ENCODE measurements at places on chromosomes 11 and 22.

GRCh38 chr11:120900643-120901042, 123.3 kb upstream of the TBCEL start:
- no peak for DNase-seq

DNA sequence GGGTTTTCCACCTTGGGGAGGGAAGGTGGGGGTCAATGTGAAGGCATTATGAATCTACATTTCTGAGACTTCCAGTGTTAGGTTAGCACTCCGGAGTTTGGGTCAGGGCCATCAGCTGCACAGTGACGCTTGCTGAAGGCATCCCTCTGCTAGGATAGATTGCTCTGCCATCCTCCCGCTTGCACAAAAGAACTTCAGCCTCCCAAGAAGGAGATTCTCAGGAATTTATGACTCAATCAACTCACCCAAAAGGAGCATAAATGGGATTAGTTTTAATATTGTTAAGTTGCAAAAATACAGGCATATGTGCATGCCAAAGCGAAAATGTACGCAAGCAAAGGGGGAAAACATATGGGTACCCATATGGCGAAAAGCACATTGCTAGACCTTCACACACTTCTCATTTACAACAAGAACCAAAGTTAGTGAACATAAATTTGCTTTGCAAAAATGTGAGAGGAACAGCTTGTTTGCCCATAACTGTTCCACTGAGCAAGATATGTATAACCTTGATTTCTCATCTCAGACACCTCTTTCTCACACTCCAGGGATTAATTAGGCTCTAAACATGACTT, 1013.0 kb downstream of the OPCML start:
- no peak for DNase-seq

DNA sequence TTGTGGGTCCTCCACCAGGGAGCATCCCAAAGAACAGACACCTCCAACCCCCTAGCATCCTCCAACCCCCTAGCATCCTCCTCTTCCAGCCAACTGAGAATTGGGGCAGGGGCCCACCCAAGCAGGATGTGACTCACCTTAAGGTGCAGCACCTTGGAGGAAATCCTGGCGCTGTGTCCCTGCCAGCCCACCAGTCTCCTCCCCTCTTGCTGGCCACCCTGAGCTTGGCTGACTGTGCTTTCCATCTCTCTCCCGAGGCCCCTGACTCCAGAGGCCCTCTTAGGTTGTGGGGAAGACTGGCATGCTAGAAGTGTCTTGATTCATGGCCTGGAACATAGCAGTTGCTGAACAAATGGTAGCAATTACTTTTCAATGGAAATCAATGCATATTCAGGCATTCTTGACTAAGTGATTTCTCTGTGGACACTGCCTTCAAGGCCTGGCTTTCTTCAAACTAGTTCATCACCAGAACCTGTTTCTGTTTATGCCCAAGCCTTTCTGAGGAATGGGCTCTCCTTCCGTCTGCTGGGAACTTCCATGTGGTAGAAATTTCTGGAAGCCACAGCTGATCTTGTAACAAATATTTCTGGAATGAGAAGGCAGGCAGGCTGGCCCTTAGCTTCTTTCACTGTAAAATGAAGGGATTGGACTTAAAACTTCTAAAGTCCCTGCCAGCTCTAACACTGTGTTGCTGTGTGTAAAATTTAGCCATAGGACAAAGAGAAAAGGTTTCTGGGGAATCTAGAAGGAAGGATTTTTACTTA, 60.5 kb downstream of the CEP164 start:
- DNase-seq = no peak

DNA sequence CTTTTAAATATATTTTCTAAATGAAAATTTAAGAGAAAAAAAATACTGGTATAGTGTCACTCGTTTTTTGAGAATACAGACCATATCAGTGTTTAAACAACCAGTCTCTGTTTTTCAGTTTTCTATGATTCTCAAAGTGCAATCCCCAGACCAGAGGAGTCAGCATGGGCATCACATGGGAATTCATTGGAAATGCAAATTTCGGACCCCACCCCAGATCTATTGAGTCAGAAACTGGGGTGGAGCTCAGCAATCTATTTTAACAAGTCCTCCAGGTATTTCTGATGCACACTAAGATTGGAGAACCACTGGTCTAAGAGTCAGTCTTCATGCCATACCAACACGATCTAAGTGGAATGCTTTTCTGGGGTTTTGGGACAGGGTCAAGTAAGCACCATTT, 66.1 kb downstream of the FAR1 start:
- DNase-seq = no peak

DNA sequence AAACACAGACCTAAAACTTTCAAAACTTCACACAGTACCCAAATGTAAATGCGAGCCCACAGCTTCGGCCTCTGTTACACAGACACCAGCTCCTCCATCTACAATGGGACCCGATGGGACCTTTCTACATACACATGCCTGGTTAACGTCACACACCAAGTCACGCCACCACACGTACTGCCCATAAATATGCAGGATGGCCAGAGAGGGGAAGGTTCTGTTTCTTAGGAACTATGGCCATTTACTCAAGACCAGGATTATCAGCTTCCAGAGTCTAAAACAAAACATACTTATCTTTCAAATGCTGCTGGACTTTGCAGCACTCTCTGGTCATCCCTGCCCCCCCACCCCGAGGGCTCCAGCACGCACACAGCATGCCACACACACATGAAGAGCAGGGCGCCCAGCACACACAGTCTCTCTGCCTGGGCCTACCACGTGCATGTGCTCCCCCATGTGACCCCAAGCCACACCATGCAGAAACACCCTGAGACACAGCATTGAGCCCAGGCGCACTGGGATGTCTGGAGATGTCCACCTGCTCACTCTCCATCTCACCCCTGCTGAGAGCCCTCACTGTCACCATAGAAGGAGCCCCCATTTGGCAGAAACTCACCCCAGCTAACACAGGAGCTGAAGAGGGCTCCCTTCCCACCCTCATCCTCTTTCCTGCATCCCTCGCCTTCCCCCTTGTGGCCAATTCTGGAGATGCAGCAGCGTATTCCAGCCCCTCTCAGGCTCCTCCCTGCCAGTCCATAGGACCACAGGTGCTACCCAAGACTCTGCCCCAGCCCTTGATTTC, 61.8 kb downstream of the SLC22A12 start:
- peak; percentile 93 for DNase-seq

DNA sequence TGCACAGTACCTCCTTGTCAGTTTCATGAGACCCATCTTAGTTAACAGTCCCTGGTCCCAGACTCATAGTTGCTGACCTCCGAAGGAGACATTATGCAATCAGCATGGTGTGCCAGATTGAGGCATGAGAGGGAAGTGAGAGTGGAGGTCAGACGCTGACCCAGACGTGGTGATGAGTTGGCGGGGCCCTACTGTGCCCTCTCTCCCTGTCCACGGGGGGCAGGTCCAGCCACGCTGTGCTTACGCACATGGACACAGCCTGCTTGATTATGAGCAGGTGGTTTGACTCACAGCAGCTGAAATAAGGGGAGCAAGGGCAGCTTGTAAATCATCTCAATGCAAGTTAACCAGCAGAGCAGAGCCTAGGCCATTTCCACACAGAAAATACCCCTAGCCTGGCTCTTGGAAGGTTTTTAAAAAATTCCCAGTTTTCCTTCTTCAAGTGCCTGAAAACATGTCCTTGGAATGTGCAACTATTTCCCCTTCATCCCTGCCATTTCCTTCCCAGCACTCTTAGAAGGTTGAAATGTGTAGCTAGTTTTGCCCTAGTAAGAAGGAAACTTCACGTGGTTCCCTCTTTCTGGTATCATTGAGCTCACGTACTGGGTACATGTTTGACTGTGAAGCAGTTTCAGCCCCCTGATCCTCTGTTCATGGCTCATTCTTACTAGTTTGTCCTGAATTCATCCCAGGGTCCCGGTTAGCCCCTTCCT, 122.6 kb upstream of the SORL1-AS1 start:
- peak; percentile 44 for DNase-seq

- peak; percentile 82 for DNase-seq
Measured at GRCh38 chr22:45007391-45008185, 2.2 kb downstream of the PHF21B start.

DNA sequence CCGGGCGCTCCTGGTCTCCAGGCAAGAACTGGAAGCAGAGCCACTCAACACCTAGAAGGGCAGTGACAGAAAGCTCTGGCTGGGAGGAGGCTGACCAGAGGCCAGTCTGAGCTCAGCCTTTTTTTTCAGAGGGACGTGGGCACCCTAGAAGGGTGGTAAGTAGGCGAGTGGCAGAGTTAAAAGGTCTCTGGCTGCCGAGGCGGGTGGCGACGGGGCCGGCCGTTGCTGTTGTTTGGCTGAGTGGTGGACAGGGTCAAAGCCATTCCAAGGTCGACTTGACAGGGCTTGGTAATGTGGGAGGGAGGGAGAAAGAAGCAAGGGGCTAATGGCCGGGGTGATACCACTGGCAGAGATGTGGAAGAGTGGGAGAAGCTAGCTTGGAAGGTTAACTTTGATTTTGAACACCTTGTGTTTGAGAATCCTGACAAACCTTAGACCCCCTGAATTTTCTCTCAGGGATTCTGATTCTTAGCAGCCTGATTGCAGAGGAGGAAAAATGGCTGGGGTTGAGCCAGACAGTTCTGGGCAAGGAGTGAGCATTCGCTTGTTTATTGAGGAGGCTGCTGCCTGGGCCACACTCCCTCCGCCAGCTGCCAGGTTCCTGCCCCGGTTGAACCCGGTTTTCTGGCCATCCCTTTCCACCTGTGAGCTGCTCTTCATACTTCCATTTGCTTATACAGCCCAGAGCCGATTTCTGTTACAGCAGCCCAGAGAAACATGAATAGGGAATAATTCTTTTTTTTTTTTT, 868 bp upstream of the SYCE3 start:
- no peak for DNase-seq
